ENCODE measurements at places on chromosomes 4 and X.

DNA sequence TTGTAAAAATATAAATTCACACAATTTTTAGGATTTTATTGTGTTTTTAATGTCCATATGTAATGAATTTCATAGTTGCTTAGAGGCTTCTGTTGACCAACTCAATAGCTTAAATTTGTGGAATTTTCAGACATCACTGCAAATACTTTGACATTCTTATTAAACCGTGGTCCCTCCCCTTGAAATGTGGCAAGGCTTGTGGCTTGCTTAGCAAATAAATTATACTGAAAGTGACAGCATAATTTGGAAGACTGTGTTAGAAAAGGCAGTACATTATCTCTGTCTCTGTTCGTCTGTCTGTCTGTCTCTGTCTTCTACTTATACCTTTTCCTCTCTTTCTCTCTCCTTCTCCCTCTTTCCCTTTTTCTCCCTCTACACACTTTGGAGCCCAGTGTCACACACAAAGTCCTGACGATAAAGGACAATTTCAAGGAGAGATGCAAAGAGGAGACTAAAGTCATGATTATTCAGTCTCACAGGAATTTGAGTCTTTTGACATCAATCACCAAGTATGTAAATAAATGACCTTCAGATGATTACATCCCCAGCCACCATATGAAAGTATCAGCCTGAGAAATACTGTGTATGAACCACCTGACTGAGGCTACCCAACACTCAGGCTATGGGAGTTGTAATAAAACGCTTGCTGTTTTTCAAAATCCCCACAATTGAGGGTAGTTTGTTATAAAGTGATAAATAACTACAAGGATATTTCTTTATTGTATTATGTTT is 21.0 kb upstream of the UGT2B7 start:
- DNase-seq = no peak

DNA sequence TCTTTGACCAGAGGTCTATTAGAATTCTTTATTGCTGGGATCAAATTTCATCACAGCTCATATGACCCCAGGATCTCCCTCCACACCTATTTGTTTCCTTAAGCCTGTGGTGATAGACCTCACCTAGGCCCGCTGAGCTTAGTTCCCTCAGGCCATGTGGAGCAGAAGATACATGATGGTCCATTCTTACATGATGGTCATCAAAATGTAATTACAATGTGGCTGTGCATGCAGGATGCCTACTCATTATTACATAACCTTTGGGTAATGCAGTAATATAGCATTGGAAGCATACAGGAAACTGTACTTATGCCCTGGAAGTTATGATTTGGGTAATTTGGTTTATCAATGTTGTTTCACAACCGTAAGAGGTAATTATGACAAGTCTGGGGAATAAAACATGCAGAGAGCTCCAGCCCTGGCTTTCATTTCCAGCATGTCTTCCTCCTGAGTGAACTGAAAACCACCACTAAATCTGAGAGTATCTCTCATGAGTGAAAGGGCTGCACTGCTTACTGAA is 67.0 kb upstream of the AGA start:
- DNase-seq = no peak

- DNase-seq = peak; percentile 41
These were observed 107.5 kb upstream of the RPL34 start for GRCh38 chr4:108512615-108513505.

DNA sequence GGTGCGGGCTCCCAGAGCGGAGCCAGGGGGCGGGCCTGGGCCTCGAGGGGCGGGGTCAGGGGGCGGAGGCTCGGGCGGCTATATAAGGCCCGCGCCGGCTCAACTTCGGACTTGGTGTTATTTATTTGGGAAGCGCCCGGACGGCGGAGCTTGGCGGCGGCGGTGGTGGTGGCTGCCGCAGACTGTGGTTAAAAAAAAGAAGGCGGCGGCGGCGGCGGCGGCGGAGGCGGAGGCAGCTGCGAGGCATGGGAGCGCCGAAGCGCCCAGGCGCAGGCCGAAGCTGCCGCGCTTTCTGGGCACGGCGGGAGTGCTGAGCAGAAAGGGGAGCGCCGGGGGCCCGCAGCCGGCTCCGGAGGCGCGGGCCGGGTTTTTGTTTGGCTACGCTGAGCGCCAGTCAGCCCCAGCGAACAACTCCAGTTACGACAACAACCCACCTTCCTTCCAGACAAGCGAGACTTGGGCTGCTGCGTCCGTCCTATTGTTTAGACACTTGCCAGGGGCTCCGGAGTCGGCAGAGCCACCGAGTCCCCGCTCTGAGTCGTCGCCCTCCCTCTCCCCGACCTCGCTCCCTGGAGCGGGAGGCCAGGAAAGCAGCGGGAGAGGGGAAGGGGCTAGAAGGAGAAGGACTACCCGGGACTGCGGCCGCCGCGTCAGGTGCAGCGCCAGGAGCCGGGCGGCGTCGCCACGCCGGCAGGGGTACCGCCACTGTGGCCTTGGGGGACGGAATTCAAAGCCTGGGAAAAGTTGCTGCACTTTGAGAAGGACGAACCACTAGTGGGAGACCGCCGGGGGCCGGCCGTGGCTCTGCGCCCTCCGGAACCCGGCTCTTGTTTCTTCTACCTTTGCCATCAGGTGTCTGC is at the start of gene SLIT2:
TSS of gene SLIT2 (plus strand) at position 110 of the 860 bp plus-strand sequence. CDS start 1,911 bp downstream, outside the sequence.
- DNase-seq = peak; percentile 53

DNA sequence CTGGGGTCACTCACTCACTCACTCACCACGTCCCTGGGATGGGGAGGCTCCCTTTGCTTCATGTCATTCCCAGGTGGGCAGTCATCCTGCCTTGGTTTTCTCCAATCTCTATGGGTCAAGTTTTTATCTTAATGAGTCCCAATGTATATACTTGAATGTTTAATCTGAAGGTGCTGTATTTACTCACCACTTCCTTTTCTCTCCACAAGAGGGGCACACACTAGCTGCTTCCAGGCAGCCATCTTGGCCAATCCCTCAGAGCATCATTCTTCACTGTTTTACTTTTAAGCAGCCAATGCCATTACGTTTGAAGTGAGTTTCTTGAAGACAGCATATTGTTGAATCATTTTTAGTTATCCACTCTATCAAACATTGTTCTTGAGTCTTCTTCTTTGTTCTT is 153.4 kb upstream of the ARSJ start:
- DNase-seq = no peak

All from SHP77 (cell line).